ENCODE measurements at places on chromosomes 6 and 20.

- no peak for DNase-seq
Observed at GRCh38 chr20:23570178-23570760, 2.0 kb upstream of the CST9L start.

DNA sequence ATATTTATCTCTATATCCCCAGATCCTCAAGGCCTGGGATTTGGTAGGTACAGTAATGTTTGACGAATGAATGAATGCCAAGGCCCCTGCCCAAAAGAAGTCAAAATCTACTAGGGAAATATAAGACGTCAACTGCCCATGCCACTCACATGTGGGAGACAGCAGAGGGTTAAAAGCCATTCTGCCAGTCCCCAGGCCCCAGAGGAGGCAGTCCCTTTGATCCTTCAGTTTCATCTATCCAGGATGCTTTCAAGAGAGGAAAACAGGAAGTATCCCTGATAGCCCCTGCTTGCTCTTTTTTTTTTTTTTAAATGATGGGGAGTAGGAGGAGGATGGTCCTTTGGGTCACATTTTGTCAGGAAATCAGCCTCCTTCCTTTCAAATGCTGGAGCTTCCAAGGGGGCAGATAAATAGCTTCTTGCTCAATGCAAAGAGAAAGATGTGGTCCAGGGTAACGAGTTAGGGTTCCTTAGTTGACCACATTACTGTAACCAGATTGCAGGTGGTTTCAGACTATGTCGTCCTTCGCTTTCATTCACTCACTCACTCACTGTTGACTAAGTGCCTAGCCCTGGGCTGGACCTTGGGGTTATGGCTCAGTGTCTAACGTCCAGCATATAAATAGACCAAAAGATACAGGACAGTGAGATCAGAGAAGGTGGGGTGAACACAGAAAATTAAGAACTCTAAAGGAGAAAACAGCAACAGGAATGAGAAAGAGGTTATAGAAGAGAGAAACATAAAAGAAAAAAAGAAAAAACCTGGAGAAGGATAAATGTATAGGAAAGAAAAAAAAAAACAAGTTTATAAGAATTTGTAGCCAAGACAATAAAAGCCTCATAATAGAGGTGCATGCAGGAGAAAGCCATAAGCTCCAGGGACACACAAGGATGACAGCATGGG lies 64.6 kb upstream of the PIM1 start:
- no peak for DNase-seq

DNA sequence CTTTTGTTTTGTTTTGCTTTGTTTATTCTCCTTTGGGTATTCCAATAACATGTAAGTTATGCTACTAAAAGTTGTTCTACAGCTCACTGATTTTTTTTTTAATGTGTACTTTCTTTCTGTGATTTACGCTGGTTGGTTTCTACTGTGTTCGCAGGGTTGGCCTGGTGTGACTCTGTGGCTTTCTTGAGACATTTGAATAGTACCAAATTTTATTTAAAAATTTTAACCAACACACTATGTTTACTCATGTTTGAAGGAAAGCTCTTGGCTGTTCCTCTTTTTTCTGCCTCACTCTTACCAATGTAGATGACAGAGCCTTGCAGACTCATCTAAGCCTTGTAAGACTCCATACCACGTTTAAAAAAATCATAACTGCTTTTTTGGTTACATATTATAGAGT lies 1784.9 kb upstream of the DEFB115 start:
- DNase-seq: no peak

DNA sequence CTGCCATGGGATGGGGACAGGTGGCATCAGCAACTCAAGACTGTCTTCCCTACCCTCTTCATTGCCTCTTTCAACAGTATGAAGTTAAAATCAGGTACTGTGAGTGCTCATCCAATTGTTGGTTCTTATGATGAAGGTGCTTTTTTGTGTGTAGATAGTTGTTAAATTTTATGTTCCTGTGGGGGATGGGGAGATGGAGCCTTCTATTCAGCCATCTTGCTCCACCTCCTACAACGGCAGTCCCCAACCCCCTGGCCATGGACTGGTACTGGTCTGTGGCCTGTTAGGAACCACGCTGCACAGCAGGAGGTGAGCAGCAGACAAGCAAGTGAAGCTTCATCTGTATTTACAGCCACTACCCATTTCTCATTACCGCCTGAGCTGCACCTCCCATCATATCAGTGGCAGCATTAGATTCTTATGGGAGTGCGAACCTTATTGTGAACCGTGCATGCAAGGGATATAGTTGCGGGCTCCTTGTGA lies 47.8 kb upstream of the TOP1 start:
- DNase-seq: no peak

DNA sequence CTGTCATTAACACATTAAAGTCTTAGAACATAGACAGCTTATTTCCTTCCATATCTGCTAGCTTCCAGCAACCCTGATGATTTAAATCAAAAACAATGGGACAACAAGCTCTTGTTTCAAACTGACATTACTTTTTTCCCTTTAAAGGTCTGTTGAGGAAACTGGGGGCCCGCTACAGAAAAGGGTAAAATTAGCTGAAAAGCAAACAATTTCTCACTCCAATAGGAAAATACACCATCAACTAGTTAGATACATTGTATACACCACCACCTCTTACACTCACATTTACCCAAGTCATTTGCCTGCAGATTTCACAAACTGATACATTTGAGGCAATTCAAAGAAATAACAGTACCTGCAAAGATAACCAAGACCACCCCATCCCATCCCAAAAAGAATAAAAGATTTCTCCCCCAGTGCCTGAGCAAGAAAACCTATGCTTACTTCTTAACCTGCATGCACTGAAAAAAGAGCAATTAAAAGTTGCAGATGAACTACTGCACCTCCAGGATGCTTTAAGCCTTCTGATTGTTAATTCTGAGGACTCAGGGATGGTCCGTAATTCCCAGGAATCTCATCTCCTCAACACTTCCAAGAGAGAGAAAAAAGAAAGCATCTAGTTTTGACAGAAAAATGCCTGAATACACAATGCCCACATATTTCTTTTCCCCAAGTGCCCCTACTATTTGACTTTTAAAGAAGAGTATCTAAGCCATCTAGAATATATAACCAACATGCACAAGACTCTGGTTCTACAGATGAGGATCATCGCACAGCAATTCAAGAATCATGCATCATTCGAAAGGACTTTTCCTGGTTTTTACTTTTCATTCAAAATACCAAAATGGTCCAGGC lies 5.6 kb downstream of the ZMYND8 start:
- DNase-seq: no peak

GRCh38 chr20:36988494-36988966 lies 37.0 kb upstream of the SAMHD1 start:
- DNase-seq: peak; percentile 41

DNA sequence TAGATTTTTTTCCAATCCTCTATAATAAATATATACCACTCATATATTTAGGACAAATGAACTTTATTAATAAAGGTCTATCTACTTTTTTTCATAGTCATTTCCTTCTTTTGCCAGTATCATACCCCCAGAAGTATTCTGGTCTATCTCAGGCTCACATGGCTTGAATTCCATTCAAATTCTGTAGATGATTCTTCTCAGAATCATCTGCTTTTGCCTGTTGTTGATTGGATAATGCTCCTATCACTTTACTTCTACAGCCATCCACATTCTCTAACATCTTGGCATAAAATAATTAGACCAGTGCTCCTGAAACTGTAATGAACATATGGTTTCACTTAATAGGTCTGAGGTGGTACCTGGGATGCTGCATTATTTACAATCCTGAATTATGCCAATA lies 121.2 kb downstream of the GFRAL start:
- no peak for DNase-seq

DNA sequence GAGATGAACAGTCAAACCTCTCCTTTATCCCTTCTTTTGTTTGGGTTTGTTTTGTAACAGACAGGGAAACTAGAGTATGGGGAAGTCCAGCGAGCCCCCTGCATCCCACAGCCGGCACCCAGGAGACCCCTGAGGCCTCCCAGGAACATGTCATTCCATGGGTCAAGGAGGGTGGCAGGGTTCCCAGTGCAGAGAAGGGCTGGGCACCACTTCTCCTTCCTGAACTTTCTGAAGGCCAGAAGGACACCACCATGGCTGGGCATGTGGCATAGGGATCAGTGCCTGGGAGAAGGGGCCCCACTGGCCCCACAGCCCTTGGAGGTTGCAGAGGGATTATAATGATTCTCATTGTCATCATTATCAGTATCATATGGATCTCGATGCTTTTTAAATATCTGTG lies 13.9 kb upstream of the CST7 start:
- no peak for DNase-seq

DNA sequence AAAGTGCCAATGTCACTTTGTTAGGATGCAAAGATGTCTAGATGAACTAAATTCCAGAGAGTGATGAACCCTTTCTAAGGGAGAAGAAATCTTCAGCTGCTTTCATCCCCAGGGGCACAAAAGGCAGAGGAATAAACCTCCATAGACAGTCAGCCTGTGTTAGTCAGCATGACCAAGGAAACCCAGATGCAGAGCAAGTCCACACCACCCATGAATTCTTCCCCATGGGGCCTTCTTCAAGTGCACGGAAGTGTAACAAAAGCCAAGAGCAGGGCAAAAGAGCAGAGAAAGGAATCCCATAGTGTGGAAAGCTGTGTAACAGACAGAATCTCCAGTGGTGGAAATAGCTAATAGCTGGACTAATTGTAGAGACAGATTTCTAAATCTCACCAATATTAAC lies 50.0 kb downstream of the DCDC2 start:
- DNase-seq: peak; percentile 22

Measured in LHCN-M2 (cell line).